ENCODE measurements at places on chromosomes 7 and 10.

- no peak for ATAC-seq
Measured at GRCh38 chr10:105857268-105858264, 1216.5 kb downstream of the SORCS3 start.

DNA sequence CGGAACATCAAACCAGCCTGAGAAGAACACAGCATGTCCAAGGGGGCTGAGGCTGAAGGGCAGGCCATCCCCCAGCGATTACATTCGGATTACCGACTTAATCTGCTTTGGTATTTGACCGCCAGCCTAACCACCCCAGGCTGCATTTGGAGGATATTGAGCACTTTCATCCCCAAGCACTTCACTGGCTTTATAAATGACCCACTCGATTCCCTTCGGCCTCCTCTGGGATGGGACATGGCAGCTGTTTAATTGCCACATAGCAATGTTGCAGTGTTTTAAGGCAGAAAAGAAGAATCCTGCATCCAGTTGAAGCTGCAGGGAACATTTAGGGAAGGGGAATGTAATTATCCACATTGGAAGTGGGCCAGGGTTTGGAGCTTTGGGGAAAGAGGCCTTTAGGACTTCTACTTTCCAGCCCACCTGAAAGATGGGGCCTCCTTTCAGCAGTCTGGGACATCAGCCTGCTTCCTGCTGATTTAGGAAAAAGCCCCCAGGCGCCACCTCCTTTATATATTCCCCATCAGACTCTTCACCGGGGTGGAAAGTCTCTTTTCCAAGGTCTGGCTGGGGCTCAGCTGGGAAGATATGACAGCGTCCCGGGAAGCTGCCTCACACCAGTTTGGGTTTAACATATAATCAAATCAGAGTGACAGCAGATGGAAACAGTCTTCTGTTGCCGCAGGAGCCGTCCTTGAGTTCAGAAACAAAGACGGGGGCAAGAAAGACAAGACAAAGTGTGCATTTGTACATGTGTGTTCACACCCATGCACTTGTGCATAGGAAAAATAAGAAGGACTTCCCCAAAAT lies 9.2 kb downstream of the DPCD start:
- no peak for ATAC-seq

- ATAC-seq = no peak
Measured at GRCh38 chr7:122974229-122974628, 21.3 kb downstream of the TAS2R16 start.

- ATAC-seq = no peak
Measured at GRCh38 chr7:80637911-80638765, at the start of gene CD36. Gene CD36, plus strand, starts transcription at chr7:80638642. Its CDS starts 8,099 bp downstream, at chr7:80646741.

DNA sequence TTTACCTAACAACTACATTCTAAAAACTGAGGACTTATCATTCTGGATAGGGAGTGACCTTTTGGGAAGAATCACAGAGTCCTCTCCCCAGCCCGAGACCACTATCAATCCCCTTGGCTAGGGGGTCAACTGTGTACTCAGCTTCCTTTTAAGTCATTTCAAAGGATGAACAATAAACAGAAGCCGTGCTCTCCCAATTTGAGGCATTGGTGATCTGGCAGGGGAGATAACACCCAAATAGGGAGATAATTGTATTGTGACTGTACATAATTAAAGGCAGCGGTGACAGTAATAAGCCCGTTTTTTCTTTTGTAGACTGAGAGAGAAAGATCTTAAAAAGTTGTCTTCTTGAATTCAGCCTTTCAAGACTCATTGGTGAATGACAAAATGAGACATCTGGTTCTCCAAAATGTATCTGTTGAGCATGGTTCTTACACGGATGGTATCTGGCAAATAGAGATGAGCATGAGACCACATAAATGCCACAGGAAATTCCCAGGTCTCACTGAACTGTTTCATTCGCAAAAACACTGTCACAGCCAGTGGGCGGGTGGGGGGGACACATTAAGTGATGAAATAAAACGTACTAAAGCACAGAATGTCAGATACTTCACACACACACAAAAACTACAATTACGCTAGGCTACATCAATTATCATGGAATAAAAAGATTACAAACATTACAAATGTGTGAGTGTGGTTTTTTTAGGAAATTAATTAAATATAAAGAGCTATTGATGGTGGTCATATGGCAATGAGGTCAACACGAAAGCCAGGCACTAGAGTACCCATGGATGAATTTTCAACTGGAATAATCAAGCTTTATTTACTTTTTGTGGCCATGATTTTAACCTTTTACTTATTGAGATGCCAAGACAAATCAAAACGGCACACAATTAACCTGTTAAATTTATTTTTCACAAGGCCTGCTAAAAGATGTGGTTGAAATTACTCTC lies 108.4 kb downstream of the HIPK2 start:
- ATAC-seq = no peak

DNA sequence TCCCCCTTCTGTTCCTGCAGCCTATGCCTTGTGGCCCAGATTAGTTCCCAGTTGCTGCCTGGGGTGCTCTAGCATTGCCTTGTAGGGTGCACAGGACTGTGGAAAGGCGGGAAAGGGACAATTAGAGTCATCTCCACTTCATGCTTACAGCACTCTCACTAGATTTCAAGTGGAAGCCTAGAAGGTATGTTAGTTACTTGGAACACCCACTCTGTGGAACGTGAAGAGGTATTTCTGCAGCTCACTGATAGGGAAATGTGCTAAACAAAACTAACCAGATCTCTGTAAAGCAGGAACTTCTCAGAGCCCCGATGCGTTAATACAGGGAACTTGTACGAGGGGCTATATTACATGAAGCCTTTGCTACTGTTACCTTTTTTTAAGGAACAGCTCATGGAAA lies 19.4 kb downstream of the STMP1 start:
- ATAC-seq = no peak

GRCh38 chr7:46755120-46756034 lies 826.5 kb downstream of the TNS3 start:
- ATAC-seq = no peak

DNA sequence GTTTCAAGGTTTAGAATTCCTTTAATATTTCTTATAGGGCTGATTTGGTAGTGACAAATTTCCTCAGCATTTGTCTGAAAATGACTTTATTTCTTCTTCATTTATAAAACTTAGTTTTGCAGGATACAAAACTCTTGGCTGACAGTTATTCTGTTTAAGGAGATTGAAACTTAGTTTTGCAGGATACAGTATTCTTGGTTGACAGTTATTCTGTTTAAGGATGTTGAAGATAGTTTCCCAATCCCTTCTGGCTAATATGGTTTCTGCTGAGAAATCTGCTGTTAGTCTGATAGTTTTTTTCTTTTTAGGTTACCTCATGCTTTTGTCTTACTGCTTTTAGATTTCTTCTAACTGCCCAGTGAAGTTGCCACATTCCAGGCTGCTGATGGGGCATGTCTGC lies 186.8 kb downstream of the ITGB1 start:
- ATAC-seq = no peak

DNA sequence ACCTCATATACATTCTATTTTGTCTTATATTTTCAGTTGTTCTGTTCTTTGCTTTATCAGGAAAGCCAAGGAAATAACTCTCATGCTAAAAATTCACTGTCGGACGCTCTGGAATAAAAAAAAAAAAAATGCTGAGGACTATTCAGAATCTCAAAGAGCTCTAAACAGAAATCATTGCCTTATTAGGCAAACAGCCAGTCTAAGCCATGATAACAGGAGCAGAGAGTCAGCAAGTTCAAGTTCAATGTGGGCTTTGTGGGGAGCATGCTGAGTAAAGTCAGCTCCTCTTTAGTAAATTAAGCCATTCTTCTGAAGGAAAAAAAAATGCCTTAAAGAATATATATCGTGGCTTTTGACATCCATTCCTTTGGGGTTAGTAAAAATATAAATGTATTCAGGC lies 13.6 kb upstream of the FAM13C start:
- no peak for ATAC-seq

- ATAC-seq = no peak
Measured at GRCh38 chr10:115141254-115141653, 48.1 kb downstream of the ATRNL1 start.

DNA sequence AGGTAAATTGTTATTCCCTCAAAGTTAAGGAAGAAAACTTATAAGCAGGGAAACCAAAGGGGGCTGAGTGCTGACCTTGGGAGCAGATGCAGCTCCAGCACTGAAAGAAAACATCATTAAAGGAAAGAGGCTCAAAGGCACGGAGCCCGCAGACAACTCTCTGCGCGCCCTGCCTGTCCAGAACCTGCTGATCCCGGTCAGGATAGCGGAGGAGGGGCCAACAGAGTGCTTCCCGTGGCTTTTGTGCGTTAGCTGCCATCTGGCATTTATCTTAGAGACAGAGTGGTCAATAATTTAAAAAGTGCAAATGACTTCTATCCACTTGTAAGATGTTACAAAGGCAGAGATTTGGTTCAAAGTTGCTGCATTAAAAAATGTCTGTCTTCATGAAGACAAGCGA lies 162.1 kb downstream of the FANK1 start:
- ATAC-seq = peak; percentile 5

GRCh38 chr7:112271162-112271561 lies 64.7 kb downstream of the ZNF277 start:
- ATAC-seq = no peak

GRCh38 chr10:3926258-3926657 lies 141.2 kb upstream of the KLF6 start:
- ATAC-seq = no peak

GRCh38 chr10:131049016-131049415 lies 262.5 kb downstream of the TCERG1L start:
- ATAC-seq = no peak

- ATAC-seq = no peak
Measured at GRCh38 chr7:130386876-130387275, 6.6 kb downstream of the CPA1 start.

DNA sequence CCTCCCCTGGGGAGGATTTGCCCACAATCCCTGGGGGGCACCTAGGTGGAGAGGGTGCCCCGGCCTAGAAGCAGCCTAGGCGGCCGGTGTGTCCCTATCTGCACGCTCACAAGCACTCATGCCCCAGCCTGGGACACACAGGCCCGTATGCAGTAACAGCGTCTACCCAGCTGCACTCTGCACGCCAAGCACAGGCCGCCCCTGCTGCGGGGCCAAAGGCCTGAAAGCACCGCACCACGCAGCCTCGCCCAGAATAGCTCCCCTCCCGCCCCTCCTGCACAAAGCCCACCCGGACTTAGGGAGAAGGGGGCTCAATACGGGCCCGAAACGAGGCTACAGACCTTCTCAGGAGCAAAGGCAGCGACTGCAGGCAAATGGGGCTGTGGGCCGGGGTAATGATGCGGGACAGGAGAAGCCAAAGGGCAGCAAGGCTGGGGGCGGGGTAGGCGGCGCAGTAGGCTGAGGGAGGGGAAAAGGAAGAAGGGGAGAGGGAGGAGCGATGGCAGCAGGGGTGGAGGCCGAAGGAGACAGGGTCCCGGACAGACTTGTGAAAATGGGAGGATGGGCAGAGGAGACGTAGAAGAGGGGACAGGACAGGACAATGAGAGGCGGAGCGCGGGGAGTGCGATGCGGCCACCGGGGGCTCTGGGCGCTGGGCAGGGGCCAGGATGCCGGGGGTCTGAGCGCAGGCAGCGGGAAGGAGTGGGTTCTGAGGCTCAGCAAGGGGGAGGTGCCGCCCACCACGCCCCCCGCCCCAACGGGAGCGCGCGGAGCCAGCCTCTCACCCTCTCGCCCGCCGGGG lies 544 bp downstream of the GPRIN2 start:
- no peak for ATAC-seq

GRCh38 chr10:100901051-100901450 lies 11.7 kb upstream of the SLF2 start:
- ATAC-seq = no peak

DNA sequence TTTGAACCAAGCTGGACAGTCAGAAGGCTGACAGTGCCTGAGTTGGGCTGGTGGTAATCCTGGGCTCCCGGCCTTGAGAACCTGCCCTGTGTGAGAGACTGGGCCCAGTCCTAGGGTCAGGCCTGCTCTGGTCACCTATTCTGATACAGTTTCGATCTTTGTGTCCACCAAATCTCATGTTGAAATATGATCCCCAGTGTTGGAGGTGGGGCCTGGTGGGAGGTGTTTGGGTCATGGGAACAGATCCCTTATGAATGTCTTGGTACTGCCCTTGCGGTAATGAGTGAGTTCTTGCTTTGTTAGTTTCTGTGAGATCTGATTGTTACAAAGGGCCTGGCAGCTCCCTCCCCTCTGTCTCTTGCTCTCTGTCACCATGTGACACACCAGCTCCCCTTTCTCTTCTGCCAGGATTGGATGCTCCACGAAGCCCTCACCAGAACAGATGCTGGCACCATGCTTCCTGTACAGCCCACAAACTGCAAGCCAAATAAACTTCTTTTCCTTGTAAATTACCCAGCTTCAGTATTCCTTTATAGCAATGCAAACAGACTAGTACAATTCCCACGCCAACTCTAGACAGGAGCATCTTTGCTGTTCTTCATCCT lies 111.8 kb upstream of the ZNF438 start:
- ATAC-seq = no peak

DNA sequence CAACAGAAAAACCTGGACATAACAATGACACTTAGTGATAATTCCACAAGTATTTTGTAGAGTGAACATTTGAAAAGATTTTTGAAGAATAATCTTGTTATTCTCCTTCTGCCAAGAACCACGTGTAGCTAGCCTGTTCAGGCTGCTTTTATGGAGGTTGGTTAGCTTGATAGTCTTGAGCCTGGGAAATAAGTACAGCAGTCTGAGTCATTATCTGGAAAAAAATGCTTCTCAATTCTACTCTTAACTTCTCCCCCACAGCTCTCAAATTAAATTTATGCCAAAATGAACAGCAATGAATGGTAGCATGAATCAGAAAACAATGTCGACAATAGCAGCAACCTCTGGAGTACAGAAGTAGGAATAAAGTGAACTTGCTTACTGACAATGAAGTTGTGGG lies 63.2 kb downstream of the GPR37 start:
- no peak for ATAC-seq

GRCh38 chr10:105974803-105975456 lies 1189.6 kb downstream of the SORCS1 start:
- ATAC-seq = no peak

DNA sequence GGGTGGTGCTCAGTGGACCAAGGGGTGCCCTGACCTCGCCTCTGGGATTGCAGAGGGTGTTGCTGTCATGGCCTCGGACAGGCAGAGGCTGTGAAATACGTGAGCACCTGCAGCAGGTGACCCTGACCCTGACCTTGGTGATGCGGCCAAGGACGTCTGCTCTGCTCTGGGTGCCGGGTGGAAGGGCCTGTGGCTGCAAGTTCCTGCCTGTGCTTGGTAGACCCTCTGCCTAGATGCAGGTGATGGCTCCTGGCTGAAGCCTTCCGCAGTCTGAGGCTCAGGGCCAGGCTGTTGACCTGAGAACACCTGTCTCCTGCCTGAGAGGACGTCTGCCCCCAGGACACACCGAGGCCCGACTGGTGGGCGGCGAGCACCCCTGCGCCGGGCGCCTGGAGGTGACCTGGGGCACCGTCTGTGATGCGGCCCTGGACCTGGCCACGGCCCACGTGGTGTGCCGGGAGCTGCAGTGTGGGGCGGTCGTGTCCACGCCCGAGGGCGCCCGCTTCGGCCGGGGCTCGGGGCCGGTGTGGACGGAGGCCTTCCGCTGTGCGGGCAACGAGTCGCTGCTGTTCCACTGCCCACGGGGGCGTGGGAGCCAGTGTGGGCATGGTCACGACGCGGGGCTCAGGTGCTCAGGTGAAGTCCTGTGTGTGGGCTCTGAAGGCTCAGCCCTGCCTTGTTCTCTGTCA lies 4.4 kb downstream of the SCART1 start:
- no peak for ATAC-seq

Measured in SK-N-SH treated with all-trans-retinoic acid at 6 μM for 48 hours (cell line).